ENCODE measurements at places on chromosomes 3 and 15.

DNA sequence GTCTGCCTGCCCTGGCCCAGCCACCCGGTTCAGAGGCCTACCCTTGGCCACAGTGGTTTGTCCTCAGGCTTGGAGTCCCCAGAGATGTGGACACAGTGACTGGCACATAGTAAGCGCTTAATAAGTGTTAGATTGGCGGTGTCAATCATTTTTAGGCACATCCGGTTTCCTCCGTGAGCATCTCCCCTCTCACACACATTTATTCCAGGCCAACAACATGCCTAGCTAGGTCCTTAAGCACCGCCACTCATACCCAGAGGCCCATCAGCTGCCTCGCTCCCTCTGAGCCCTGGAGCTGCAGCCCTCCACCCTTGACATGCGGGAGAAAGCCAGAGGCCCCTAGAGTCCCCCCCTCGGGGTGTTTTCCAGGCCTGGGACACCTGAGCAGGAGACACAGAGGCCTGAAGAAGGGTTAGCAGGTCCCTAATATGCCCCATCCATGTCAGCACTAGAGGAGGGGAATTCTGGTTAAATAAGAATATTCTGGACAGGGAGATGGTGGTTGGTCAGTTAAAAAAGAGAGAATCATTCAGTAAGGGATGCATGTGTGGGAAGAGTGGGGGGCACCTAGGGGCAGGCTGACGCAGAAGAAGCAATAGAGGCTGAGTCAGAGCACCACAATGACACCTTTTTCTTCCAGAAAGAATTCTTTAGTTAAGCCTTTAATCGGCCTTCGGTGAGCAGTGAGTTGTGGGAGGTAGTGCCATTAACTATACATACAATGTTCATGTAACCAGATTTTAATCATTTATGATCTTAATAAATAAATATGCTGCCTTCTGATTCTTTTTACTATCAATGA, 22.3 kb downstream of the NR2F2 start:
- DNase-seq: no peak

DNA sequence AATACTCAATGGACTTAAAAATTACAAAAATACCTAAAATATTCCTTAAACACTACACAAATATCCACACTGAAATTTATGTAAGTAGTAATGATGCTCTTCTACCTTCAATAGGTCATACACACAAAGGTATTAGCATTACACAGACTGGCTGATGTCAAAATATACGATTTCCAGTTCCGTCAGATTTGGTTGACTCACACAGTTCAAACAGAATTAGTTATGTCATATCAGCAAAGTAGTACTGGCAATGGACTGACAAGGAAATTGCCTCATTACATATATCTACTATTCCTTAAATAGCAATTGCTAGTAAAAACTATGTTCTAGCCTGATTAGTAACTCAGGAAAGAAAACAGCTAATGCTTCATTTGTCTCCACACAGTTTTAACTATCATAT, 70.8 kb downstream of the ADAM10 start:
- no peak for DNase-seq

DNA sequence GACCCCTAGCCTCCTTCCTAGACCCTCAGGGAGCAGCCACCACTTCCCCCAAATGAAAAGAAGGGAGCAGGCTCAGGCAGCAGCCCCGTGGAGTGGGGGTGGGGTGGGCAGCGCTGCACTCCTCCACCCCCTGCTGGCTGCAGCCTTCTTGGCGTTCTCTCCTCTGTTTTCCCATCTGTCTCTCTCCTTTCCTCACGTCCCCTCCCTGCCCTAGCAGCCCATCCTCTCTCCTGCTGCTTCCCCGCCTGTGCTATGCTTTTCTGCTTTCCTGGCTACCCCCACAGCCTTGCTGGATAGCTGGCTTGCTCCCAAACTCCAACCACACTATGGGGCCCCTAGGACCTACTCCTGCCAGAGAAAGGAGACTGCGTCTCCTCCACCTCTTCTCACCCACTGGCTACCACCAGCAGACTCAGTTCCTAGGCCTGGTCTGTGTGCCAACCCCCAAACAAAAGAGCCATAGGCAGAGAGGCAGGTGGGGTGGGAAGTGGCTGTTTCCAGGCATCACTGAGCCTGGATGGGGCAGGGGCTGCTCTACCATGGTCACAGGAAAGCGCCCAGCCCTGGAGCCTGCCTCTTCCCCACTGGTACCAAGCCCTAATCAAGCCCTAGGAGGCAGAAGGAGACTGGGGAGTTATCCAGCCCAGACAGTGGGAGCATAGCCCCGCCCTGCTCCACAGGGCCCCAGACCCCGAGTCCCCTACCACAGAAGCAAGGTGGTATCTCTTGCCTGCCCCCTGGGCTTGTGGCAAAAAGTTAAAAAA, 3.4 kb upstream of the DISP2 start:
- no peak for DNase-seq

GRCh38 chr15:78174401-78174800, 25.2 kb downstream of the IDH3A start:
- no peak for DNase-seq

- DNase-seq: no peak
Measured at GRCh38 chr3:61369678-61370077, 118.4 kb upstream of the FHIT start.

DNA sequence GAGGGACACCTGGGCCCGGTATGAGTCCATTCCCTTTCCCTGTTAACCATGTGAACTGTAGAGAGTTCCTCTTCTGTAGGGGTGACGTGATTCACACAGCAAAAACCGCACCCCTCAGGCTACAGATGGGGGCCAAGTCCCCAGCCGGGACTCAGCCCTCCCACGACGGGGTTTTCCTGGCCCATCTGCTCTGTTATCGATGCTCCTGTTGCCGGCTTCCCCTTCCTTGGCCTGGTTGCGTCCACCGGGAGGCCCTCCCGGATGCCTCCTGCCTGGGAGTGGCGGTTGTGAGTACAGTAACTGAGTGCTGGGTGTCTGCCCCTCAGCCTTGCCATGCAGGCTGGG, 817 bp upstream of the PLXNA1 start:
- DNase-seq: no peak

GRCh38 chr3:95002438-95003046, 939.7 kb downstream of the NSUN3 start:
- no peak for DNase-seq

DNA sequence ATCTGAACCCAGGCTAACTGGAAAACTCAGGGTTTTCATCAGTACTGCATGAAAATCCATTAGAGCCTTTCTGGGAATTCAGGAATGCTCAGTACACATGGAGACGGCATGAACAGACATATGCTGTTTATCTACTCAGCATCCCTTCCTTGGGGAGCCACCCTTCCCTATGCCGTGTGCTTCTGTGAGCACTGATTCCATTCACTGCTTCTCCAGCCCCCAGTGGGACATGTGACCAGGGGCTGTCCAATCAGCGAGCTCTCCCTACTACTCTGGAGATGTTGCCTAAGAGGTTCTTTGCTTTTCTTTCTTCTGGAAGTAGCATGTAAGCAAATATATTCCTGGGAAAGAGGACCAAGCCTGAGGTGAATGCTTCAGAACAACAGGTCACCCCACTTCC, 5.6 kb upstream of the PCOLCE2 start:
- no peak for DNase-seq

DNA sequence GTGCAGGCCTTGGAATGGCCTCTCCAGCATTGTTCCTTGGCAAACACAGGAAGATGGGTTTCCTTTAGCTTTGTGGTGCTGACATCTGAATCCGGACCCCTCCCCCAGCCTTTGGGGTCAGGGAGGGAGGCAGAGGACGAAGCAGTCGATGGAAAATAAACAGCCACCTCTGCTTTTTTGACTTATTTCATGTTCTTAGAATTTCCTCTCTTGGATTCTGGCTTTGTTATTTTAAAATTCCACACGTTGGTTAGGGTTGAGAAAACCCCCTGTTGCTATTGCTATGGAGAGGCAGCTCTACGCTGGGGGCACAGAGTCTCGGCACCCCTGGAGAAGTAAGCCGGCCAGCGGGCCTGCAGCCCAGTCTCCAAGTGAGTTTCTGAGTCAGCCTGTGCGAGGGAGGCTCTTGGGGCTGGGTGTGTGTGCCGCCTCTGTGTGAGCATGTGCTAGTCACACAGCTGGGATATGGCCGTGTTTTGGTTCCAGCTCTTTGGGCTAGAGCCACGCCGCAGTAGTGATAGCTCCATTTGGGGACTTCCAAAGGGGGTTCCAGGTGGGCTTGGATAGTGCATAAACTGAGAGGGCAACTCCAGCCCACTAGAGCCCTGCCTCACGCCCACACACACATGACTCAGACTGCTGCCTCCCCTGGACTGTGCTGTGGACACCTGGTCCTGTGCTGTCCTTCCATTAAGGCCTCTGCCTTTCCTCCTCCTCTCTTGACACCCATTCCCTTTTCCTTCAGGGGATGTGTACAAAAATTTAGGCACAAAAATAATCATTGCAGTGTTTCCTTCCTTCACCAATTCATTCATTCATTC, 58.8 kb downstream of the AMOTL2 start:
- DNase-seq: no peak

GRCh38 chr3:159032311-159032710, 230.5 kb downstream of the MFSD1 start:
- DNase-seq: no peak

DNA sequence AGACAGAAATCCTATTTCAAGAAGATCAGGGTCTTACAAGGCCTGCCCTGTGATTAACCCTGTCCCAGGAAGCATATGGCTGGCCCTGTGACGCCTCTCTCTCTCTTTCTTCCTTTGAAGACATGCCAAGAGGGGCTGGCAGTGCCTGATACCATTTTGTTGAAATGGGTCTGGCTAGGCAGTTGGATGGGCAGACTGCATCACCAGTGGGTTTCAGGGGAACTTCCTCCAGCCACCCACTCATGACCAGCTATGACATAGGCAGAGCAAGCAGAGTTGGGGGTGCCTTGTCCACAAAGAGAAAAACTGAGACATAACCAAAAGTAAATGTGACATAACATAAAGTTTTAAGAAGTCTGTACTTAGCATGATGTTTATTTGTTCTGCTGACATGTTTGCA, 31.4 kb upstream of the MANF start:
- no peak for DNase-seq

DNA sequence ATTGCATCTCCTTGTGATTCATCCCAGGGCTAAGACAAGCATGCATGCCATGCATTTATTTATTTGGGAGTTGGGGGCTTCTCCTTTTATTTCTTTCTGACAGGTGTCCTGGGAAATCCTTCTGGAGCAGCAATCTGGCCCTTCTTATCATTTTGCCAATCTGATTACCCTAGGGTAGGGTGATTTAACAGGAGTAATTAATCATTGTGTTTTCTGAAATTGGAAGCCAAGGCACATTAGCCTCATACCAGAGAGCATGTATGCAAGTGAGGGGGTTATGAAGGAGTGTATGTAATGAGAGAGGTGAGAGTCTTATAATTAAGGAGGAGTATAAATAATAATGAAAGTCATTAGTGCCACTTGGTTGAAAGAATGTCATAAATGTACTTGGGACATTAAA, 37.4 kb upstream of the ARPP21 start:
- no peak for DNase-seq

DNA sequence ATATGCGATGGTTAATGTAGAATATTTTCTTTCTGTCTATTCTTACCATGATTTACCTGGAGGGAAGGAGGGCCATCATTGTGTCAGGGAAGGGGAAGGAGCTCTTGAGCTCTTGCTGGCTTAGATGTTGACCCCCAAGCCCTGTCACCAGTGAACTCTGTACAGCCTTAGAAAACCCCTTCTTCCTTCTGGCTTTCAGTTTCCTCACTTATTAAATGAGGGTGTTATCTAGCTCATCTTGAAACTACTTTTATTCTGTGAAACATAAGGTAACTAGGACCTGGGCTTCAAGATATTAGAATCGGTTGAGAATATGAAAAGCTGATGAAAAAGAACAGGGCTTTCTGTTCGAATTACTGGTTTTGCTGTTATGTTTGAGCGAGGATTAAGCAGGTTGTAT, 25.1 kb upstream of the UTS2B start:
- no peak for DNase-seq

DNA sequence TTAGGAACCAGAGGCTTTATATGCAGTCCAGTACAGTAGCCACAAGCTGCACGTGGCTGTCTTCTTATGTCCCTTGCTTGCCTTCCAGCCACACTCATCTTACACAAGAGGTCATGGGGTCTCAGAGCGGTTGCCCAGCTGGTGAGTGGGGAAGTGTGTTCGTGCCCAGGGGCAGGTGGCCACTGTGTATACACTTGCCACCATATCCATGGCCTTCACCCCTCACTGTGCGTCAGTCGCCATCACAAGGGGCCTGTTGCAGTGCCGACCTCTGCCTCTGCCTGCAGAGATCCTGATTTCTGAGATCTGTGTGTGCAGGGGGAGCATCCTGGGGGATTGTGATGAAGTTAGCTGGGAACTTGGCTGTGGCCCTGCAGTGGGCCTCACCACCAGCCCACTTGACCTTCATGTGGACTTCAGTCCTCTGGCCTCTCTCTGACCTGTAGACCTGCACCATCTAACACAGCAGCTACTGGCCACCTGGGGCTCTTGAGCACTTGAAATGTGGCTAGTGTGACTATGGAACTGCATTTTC, 43.1 kb upstream of the SACM1L start:
- no peak for DNase-seq

DNA sequence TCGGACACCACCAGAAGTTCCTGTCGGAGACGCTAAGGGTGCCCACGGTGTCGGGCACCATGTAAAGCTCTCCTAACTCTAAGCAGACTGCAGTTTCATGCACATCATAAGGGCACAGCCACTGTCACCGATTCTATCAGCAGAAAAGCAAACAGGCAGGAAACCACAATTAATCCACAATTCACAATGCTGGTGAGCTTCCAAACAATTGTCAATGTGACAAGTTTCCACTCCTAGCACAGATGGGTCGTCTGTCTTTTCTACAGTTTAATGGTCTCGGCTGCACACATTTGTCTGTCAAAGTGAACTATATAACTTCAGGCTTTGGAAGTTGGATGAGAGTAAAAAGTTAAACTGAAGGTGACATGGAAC, 8.8 kb upstream of the OCA2 start:
- no peak for DNase-seq

DNA sequence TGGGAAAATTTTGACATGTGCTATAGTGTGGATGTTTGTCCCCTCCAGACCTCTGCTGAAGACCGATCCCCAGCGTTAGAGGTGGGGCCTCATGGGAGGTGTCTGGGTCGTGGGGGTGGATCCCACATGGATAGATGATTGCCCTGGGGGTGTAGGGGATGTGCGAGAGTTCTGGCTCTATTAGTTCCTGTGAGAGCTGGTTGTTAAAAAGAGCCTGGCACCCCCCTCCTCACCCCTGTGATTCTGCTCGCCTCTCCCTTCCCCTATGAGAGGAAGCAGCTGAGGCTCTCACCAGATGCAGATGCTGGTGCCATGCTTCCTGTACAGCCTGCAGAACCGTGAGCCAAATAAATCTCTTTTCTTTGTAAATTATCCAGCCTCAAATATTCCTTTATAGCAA, 67.4 kb downstream of the ATP10A start:
- no peak for DNase-seq

GRCh38 chr3:147195887-147196286, 210.5 kb downstream of the ZIC4 start:
- DNase-seq: no peak

GRCh38 chr3:173045770-173046382, 95.2 kb downstream of the SPATA16 start:
- DNase-seq: no peak

- DNase-seq: no peak
Measured at GRCh38 chr15:89494941-89495637, 1.3 kb downstream of the RHCG start.

Measured in stimulated activated CD8-positive, alpha-beta memory T cell treated with anti-CD3 and anti-CD28 coated beads, Interleukin-7, amount 100 ng/mL, for 1 hour (primary cell).